M059J (cell line): ENCODE measurements at places on chromosomes 1 and 21. TPM values are rescaled to one million over a fixed set of nuclear protein-coding genes. Genes with fewer than 3 reads are reported as not detected.

Gene CR1L
- 3.6 TPM in 1 of 2 replicates, not detected in the other for total RNA-seq

- DNase-seq = no peak
Observed at GRCh38 chr1:71908303-71908702, 374.0 kb downstream of the NEGR1 start.

DNA sequence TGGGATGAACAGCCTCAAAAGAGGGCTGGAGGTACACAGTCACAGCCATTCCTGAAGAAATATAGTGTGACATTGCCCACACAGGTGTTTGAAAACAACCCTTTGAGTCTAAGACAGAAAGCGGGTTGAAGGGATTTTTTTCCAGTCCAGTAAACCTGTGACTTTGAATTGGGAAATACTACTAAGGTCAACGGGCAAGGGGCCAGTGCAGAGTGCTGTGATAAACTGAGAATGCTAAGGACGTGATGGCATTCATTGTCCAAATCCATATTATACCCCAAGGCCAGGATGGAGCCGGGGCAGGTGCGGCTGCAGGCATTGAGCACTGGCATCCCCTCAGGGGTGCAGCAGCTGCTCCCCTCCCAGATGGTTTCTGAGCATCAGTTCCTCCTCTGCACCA lies 36.6 kb downstream of the KIAA0040 start:
- DNase-seq = no peak

Gene BTBD8
- total RNA-seq = 4.6 and 6.9 TPM in 2 replicates

DNA sequence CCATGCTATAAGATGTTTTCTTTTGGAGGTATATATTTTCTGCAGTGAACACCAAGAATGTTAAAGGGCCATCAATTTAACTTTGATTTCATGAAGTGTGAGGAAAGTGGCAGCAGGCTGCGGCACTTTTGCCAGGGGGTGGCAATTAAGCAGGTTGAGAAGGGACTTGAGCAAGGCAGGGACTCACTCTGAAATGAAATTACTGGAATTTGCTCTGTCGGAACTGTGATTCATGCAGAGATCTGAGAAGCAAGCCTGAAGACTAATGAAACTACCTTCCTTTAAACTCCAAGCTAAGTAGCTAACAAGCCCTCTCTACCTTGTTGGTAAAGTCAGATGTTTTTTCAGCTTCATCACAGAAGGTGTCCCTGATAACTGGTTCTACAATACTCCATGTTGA lies 441.6 kb downstream of the SIPA1L2 start:
- DNase-seq = no peak

DNA sequence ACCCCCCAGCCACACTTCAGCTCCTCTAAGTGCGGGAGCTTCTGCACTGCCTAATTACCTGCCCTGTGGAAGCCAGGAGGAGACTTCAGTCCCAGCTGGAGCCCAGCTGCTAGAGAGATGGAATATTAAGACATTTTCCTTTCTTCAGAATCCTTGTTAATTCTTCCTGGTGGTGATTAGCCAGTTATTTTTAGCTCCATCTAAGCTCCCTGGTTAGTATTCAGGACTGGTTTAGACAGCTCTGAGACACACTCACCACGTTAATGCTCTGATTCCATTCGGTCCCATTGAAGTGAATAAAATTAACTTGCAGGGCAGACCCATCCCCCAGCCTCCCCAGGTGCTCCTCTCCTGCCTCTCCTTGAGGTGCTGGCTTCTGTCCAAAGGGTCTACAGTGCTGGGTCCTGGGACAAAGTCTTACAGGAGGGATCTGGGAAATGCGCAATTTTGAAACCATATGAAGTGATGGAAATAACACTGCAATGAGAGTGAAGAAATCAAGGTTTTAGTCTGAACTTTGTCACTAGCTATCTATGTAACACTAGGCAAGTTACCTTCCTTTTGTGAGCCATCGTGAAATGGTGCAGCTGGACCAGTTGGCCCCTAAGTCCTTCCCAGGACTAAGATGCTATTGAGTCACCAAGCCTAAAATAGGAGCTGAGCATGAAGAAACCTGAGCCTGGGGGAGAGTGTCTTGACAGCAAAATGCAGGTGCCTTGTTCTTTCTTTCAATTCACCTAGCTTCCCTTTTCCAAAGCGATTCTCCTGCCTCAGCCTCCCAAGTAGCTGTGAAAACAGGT lies 117.4 kb upstream of the ATP1A1 start:
- DNase-seq = no peak

Gene VHLL
- not detected in 2 replicates for total RNA-seq
